WTC11 (cell line): ENCODE measurements at places on chromosomes 3 and 15.

DNA sequence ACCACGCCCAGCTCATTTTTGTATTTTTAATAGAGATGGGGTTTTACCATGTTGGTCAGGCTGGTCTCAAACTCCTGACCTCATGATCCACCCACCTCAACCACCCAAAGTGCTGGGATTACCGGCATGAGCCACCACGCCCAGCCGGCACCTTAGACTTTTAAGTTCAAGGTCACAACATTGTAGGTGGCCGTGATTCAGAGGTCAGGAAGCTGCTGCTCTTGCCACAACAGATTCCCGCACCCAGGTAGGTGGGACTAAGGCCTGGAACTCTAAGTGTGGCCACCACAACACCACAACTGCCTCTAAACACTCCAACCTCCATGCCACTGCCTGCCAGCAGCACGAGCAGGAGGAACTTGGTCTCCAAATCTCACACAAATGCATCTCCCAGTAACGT is 196.8 kb downstream of the STT3B start:
- no peak for DNase-seq

- no peak for DNase-seq
Measured at GRCh38 chr3:129161860-129162271, 1.0 kb upstream of the ISY1 start.

- peak; percentile 64 for DNase-seq
Measured at GRCh38 chr3:52056521-52056967, at the start of gene DUSP7. Gene DUSP7 (minus strand): TSS chr3:52056571. CDS start chr3:52056366, 205 bp downstream.

- no peak for DNase-seq
Measured at GRCh38 chr3:150239766-150240165, 168.3 kb upstream of the TSC22D2 start.

- DNase-seq: no peak
Measured at GRCh38 chr3:40582401-40583027, 57.8 kb downstream of the ZNF621 start.

- peak; percentile 17 for DNase-seq
Measured at GRCh38 chr3:60431599-60431958, 819.7 kb downstream of the FHIT start.

DNA sequence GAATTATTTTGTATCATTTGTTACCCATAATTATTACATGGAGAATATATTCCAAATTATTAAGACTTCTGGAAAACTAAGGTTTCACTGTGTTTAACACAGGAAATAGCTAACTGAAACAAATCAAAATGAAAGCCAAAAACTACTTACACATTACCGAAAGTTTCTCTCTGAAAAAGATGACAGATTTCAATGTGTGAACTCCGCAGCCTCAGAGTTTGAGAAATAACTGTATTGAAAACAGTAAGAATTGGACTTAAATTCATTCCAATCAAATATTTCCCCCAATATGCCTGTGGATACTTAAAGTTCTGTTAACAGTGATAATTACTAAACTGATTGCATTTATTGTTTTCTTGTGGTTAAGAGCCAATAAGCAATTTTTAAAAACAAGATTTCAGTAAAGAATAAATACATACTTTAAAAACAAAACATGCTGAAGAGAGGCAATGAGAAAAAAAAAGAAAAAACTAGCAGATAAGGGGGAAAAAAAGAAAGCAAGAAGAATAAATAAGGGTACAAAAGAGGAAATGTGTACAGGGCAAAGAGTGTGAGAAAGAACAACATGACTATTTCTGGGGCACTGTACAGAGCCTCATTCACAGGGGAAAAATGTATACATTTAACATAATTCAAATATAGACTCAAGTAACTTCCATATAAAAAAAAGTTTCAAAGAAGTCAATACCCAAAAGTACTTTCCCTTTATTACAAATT is 30.7 kb downstream of the DENND4A start:
- DNase-seq: no peak

DNA sequence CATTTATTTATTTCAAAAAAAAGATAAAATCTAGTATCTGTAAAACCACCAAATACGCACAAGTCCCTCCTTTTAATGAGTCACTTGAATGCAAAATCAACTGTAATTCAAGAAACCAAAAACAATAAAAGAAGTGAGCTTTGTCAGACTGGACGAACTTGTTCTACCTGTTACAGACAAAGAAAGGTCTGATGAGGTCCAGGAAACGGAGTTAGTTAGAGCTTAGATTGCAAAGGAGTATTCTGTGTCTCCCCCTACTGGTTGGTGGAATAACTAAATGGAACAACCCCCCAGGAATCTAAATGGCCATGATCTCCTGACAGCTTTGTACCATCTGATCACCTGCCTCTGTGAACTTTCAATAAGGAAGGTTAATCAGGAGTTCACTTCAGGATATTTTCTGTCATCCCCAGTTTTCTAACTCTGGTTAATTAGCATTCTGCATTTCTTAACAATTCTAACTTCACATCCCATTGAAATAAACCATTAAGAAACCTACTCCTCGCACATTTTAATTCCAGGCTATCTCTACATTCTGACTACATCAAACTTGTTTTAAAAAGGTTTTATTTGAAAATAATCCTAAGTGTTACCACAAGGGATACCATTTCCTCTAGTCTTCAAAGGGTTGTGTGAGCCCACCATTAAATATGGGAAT is 333.0 kb upstream of the SATB1 start:
- DNase-seq: no peak

DNA sequence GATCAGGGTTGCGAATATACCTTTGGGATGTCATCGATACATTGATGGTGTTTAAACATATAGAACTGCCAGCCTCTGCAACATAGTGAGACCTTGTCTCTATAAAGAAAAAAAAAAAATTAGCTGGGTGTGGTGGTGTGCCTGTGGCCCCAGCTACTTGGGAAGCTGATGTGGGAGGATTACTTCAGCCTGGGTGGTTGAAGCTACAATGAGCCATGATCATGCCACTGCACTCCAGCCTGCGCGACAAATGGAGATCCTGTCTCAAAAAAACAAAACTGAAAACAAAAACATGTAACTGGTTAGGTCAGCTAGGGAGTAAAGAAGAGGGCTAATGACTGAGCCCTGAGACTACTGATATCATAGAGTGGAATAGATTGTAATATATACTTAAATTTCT is 30.7 kb upstream of the MGA start:
- DNase-seq: no peak

DNA sequence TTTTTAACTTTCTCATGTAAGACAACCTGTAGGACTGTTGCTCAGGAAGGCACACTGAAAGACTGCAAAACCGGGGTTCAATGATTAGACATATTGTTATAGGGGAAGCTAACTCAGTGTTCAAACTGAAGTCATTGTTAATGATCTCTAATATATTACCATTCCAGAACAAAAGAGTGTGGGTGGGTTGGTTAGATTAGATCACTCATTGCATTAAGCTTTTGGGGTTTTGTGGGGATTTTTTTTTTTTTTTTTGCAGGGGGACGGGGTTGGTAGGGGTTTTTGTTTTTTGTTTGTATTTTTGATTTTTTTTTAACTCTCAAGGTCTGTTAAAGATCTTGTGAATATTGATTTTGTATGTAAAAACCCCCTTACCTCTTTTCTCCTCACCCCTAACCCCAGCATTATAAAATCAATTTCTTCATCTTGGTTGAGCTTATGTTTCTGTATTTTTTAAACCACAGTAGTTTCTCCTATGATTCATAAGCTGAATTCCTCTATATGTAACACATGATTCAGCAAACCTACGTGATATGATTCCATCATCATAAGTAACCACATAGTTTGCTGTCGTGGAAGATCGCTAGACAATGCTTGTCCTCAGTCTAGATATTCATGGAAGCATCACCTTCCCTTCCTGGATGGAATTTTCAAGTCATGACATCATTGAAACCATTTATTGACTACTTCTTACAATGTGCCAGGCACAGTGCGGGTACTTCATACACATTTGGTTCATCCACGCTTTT is 544.1 kb upstream of the MDFIC2 start:
- no peak for DNase-seq

GRCh38 chr3:63032881-63033280 is 157.7 kb upstream of the CADPS start:
- no peak for DNase-seq

DNA sequence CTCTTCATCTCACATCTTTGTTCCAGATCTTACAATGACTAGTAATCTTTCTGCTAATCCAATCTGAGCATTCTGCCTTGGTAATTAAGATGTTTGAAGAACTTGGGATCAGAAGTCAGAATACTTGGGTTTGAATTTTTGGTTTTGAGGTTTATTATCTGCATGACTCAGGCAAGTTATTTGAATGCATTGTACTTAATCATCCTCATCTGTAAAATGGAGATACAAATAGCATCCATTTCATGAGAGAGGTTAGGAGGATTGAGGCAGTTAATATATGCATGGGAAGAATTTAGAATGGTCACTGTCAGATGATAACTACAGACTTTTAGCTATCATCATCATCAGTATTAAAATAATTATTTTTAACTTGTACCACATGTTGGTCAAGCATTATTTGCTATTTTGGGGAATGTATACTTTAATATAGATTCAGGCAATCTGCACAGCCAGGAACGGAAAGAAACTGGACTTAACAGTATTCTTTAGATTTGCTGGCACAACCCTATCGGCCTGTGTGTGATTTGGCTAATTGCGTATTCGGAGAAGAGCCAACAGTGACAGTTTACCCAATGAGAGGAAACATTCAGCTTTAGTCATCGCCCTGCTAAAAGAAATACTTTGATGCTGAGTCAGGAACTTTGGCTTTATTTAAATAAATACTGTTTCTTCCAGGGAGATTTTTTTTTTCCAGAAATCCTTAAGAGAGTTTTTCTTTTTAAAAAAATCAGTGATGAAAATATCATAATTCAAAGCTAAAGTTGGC is 600.0 kb downstream of the ROBO1 start:
- no peak for DNase-seq

GRCh38 chr15:42507514-42507913 is 12.1 kb downstream of the SNAP23 start:
- no peak for DNase-seq

DNA sequence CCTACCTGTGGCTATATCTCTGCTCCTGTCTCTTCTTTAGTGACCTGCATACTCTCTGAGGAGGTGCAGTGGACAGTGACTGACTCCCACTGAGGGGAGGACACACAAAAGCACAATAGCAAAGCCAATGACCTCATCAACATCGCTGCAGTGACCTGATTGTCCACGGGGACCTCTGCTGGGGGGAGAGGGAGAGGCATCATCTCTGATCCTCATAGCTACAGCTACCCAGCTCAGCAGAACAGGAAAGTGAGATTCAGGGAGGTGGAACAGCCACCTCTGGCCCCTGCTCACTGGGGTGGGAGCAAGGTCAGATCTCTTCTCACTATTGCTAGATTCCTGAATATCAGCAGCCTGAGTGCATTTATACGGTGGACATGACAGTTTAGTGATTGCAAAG is 179.2 kb downstream of the ATP10A start:
- DNase-seq: peak; percentile 43

DNA sequence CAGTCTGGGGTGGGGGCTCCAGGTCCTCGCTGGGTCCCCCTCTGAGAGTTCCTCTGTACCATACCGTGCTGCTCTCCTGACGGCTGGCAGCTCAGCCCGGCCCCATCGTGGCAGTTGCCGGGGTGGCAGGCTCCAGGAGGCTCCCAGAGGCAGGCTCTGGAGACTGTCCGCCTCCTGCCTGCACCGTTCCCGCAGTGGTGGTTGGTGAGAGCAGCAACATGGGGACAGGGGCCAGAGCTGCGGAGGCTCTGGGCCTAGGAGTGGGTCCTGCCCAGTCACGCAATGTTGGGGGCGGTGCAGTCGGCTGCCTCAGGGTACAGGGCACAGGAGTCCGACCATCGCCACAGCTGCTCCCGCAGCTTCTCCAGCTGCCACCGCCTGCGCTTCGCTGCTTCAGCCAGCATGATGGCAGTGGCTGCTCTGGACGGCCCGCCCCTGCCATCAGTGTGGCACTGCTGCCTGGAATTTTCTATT is 492.7 kb downstream of the AGBL1 start:
- peak; percentile 10 for DNase-seq

- DNase-seq: no peak
Measured at GRCh38 chr3:27360113-27361078, 8.8 kb downstream of the NEK10 start.

- no peak for DNase-seq
Measured at GRCh38 chr3:5019411-5020241, 40.4 kb downstream of the BHLHE40 start.

GRCh38 chr3:64903006-64903405 is 215.2 kb upstream of the ADAMTS9 start:
- no peak for DNase-seq

- DNase-seq: peak; percentile 81
Measured at GRCh38 chr3:159763602-159764489, 224.8 kb upstream of the IL12A start.

- DNase-seq: no peak
Measured at GRCh38 chr15:78037779-78038305, 39.7 kb downstream of the TBC1D2B start.

GRCh38 chr15:89903858-89904130 is 9.0 kb downstream of the ARPIN start:
- no peak for DNase-seq

DNA sequence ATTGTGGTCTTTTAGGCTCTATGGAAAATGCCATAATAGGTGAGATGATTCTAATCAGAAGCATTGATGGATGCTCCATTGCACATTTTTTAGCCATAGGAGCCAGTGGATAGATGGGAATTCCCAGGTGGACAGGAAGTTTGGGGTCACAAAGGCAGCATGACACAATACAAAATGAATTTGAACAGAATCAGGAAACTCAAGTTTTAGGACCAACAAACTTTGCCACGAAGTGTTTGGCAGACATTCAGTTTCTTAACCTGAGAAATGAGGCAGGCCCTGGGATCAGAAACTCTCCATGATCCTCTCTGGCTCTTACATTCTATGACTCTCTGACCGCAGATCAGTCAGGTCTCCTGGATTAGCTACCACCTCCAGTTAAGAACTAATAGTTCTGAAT is 275.4 kb downstream of the TIGIT start:
- DNase-seq: no peak

- no peak for DNase-seq
Measured at GRCh38 chr15:59876140-59876539, 128.0 kb upstream of the FOXB1 start.

DNA sequence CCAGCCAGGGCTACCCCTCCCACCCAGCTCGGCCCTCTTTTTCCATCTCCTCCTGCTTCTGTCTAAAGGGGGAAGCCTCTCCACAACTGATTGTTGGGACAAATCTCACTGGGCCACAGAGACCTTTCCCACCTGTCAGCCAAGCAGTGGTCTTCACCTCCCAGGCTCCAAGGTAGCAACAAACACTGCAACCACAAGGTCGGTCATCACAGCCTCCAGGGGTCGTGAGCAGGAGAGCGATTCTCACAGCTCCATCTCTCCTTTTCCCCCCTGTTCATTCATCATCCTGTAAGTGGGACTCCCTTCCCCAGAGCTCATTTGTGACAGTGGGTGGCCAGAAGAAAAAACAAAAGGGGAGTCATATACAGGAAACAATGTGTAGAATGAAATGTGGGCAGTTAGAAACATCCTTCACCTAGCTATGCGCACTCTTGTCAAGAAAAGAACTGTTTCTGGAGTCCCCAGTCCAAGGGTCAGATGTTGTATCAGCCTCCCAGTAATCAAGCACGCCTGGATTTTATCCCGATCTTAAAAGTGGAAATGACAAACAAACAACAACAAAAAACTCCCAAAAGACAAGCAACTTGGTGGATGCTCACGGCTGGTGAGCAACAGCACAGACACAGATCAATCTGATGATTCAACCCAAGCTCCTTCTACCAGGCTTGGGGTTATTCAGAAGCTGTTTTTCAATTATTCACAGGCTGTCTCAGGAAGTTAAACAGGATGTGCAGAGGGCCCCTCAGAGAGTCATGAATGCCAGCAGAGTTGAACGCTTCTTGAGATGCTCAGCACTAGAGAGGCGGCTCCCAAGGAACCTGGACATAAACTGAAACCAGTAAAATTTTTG is 22.4 kb downstream of the LYZL4 start:
- no peak for DNase-seq
